ENCODE measurements at places on chromosomes 12 and 14.

GRCh38 chr12:75666126-75666938 lies 154.9 kb upstream of the KRR1 start:
- no peak for DNase-seq

DNA sequence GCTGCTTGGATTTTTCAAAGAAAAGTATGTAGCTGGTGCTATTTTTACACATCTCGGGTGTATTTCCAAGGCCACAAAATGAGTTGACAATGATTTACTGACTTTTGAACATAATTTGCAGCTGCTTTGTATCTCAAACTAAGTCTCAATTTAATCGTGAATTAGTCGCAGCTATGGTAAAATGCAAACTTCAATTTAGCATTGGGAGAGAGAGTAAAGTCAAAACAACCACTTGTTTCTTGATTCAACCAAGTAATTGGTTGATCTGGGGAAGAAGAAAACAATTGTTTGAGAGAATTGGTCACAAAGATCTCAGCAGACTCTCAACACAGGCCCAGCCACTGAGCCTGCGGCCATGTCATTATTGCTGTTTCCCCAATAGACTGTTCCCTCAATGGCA lies 75.0 kb upstream of the DYRK2 start:
- DNase-seq, result no peak

DNA sequence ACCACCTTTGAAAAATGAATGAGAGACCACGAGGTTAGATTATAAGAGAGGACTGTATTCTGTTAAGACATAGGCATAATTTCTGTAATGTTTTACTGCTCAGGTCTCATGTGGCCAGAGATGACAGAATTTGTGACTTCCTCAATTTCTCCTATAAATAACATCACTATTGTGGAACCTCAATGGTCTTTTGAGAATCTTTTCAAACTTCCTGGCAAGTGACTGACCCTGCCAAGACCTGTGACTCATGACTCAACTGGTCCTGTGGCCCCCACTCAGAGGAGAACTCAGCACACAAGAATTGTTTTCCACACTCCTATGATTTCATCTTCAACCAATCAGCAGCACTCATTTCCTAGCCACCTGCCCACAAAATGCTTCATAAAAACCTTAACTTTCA lies 508.2 kb upstream of the ATP2B1 start:
- DNase-seq, result no peak

GRCh38 chr12:39623919-39624318 lies 4.3 kb upstream of the ABCD2 start:
- DNase-seq, result no peak

- no peak for DNase-seq
Observed at GRCh38 chr14:101844219-101844618, 82.7 kb downstream of the PPP2R5C start.

- DNase-seq, result no peak
Observed at GRCh38 chr14:69378274-69378673, 19.8 kb downstream of the ERH start.

- no peak for DNase-seq
Observed at GRCh38 chr12:106586278-106586802, 3.5 kb downstream of the RFX4 start.

DNA sequence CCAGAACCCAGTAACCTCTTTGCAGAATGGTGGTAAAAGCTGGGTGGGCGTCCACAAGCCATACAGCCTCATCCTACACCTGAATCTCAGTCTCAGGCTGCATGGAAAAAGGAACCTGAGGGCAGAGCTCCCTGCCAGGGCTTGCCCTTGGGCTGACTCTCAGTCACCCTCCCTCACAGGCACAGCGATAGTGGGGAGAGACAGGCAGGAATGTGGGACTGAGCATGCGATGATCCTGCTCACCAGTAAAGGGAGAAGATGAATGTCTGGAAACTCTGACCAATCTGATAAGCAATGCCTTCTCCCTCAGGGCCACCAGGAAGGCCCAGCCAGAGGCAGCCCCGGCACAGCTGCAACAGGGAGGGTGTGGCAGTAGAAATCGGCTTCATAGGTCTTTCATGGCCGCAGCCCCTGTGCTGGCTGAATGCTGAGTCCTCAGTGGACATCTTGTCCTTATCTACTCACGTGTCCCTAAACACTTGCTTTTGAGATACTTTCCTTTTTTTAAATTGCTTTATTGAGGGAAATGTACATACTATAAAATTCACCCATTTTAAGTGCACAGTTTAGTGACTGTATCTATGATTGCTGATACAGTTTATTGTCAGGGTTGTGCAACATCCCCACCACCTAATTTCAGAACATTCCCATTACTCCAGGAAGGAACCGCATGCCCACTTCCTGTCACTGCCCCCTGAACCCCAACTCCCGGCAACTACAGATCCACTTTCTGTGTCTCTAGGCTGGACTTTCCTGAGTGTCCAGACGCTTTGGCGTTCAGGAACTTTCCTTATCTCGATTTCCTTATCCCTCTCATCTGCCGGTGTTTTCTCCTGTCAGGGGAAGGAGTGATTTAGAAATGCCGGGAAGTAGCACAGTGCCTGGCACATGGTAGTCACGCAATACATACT lies 258.1 kb downstream of the PCNX1 start:
- DNase-seq, result no peak

DNA sequence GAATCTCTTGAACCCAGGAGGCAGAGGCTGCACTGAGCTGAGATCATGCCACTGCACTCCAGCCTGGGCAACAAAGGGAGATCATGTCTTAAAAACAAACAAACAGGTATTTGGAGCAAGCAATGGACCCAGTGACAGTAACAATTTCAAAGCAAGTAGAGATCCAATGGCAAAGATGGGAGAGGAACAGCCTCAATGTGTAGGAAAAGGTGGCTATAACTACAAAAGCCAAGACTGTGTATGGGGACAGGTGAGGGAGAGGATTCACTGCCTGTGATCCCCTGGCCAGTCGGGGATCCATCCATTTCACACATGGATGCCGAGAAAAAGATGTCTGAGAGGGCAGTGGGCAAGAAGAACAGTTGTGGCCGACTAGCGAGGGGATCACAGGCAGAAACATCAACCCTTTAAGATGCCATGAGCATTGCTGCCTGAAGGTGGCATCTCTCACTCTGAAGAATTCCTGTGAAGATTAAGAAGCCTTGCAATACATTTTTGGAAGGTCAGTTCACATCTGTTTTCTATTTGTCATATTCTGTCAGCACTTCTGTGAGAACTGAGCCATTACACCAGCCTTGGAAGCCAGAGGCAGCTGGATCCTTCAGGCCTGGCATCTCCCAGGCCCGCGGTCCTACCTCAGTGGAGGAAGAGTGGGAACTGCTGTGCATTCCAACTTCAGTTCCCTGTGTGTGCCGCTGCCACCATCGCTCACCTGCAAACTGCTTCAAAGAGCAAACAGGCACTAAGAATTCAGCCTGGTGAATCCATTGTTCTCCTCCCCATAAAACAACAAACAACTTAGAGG lies 54.5 kb upstream of the FRS2 start:
- DNase-seq, result peak; percentile 55

DNA sequence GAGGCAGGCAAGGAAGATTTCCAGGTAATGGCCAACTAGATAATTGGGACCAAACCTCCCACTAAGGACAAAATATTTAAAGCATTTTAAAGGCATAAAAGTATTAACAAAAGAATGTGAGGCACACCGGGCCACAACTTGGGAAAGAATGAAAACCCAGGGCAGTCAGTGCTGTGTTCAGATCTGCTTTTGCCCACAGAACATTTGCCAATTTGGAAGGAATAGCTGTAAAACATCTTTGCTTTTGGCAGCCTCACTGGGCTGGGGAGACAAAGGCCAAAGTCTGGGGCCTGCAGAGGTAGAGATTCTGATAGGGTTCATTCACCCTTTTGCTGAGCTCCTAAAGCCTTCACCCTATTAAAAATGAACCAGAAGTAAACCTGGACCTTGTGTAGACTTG lies 82.3 kb downstream of the SYNE3 start:
- no peak for DNase-seq

- DNase-seq, result no peak
Observed at GRCh38 chr12:103909811-103910210, 20.4 kb upstream of the HSP90B1 start.

DNA sequence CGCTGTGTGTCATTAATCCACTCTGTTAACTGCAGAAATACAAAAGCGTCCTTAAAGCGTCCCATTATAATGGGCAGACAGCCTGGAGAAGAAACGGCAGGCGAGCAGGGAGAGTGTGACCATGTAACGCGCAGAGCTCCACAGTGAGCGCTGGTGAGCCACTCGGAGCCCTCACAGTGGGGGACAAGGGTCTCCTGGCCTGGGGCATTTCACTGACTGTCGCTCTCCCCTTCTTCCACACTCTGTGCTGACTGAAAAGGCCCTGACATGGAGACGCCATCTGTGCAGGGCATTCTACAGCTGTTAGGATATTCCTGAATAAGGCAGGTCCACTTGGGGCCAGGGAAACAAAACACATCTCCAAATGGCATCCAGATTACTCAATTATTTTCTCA lies 24.2 kb downstream of the CCDC92 start:
- DNase-seq, result no peak

GRCh38 chr12:101619026-101619786 lies 24.4 kb downstream of the MYBPC1 start:
- DNase-seq, result no peak

GRCh38 chr14:95431199-95432143 lies 85.0 kb downstream of the SYNE3 start:
- DNase-seq, result peak; percentile 15
